ENCODE measurements at places on chromosomes 1 and 21. TPM values are rescaled to one million over a fixed set of nuclear protein-coding genes. Genes with fewer than 3 reads are reported as not detected.
A peak's percentile ranks its signal among the peaks of the same experiment; 100 is the strongest.

DNA sequence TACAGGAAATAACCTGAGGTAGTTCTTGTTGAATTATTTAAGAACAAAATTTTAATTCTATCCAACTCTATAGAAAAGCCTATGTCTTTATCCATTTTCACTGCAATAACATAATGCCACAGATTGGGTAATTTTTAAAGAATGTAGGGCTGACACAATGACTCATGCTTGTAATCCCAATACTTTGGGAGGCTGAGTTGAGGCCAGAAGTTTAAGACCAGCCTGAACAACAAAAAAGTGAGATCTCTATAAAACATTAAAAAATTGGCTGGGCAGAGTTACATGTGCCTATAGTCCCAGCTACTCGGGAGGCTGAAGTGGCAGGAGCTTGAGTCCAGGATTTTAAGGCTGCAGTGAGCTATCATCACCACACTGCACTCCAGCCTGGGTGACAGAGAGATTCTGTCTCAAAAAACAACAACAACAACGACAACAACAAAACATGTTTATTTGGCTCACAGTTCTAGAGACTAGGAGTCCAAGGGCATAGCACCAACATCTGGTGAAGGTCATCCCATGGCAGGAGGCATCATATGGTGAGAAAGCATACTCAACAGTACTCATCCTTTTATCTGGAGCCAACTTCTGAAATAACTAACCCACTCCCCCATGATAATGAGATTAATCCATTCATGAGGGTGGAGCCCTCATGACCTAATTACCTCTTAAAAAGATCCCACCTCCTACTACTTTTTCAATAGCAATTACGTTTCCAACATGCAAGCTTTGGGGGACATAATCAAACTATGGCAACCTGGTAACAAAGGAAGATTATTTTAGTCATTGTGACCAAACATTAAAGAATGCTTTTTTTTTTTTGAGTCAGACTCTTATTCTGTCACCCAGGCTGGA lies 59.6 kb downstream of the ABL2 start:
- no peak for DNase-seq

GRCh38 chr1:55503663-55504305 lies 288.6 kb upstream of the USP24 start:
- DNase-seq = no peak

DNA sequence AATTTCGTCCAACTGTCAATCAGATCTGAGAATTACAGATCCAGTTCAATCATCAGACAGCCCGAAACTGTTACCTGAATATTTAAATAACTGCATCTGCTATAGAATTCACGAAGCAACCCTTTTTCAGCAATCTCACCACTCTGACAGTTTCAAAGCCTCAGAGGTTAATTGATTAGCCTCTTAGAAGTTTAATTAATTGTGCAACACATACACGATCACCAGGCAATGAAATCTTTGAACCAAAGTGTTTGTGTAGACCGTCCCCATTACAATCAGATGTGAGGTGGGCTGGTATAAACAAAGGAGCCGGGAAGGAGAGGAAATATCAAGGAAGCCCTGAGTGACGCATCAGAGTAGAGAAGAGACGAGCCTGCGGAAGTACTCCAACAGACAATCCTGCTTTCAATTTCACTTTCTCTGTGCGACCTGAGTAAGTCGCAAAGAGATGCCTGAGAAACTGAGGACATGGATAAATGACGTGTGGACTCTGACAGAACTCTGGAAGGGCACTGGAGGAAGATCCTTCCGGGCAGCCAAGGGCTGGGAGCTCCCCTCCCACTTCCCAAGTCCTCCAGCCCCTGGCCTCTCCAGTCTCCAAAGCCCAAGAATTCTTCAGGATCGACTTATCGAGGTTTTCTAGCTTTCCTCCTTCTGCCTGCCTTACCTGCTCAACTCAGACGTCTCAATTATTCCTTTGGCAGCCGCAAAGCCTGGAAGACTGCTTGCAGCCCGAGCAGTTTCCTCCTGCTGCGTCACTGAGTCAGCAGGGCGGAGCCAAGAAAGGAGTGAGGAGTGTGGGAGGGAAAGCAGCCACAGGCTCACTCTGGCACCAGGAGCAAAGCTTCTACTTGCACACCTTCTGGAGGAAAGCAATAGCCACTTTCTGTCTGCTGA lies at the start of gene RNASEL:
TSS of gene RNASEL (minus strand) at position 757 of the 897 bp plus-strand sequence. CDS start 2,450 bp downstream, outside the sequence.
- peak; percentile 70 for DNase-seq

Gene SERPINC1
- total RNA-seq = 1.0 TPM

Gene PITHD1
- 62.2 TPM for total RNA-seq

Data from WTC11 (cell line).